AG04449 (cell line): ENCODE measurements at places on chromosomes 3 and 15.

DNA sequence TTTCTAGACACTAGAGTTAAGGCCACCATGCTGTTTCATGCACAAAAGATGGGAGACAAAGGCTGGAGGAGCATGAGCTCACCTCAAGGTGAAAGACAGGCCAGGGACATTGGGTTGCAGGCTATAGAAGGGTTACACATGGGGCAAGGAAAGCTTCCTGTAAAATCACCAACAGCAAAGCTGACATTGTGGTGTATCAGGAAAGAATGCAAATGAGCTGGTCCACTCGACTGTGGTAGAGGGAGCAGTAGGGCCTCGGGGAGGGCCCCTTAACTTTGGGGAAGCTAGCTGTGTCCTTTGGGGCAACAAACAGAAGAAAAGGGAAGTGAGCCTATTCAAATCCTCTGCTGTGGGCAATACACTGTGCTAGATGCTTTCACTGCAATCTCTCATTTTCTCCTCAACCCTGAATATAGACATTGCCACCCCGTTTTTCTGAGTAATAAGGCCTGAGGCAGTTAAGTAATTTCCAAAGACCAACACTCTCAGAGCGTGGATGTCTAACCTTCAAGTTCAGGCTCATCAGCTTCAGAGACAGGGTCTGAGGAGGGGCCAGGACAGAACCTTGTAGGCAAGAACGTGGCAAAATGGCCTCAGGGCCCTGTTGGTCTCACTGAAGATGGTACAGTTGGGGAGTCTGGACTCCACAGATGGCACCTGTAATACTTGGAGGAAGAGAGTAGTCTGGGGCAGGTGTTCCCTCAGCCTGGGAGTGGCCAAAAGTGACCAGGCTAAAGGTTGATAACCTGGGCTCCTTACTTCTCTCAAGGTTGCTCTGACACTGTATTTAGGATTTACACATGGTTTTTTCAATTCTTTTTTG, 24.1 kb downstream of the CX3CR1 start:
- no peak for DNase-seq

DNA sequence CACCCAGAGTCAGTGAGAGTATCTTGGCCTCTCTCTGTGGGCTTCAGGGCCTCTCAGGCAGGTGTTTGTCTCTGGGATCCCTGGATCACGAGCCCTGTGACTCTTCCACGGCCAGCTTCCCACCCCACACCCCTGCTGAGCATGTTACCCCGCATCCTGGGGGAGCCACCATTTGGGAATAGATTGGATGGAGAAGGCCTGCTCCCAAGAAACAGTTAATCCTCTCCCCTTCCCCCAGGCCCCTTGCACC, 15.5 kb upstream of the SRP14 start:
- no peak for DNase-seq

GRCh38 chr3:79018671-79019136, 749.1 kb downstream of the ROBO1 start:
- DNase-seq = no peak

DNA sequence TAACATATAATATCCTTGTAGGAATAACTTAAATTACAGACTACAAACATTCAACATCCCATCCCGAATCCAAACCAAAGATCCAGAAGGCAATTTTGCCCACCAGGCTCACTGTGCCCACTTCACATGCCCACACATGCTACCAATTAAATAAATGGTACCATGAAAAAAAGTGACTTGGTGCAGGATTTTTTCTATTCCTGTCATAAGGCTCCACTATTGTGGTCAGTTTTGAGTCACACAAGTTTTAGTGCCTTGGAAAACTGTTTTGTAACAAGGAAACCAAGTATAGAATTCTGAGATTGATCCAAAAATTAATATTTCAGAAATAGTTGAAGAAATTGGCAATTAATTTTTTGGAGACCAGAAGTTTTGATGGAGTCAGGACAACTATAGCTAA, 470.1 kb upstream of the THBS1 start:
- DNase-seq = no peak

GRCh38 chr3:46395210-46395661, 11.6 kb downstream of the CCR5AS start:
- no peak for DNase-seq

- no peak for DNase-seq
These were observed 11.1 kb downstream of the TRANK1 start for GRCh38 chr3:36933540-36934296.

- no peak for DNase-seq
These were observed 60.6 kb downstream of the USP8 start for GRCh38 chr15:50484781-50485180.

DNA sequence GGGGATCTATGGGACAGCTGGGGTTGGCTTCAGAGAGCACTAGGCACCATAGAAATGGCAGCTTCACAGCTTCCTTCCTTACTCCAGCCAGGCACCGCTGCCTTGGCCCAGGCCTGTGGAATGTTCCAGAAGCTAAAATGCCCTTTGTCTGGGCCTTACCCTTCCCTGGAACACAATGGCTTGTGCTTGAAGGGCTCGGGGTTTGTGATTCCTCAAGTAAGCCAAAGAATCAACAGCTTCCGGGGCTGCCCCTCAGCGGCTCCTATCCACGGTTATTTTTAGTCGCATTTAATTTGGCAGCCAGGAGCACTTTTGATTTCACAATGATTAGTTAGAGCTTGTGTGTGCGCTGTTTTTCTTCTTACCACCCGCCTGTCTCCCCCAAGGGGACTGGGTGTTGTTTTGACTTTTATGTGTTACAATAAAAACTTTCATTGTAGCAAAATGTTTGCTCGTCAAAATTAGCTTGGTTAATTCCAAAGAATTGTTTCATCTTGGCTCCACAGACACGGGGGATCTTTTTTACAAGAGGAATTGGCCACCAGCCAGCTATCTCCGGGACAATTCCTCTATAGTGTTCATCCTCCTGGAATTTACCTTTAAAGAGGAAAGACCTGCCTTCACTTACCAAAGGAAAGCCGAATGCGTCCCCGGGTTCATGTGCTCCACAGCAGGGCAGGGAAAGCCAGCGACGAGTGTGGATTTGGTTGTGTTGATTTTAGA, 73.8 kb downstream of the TLE3 start:
- DNase-seq = peak; percentile 28

DNA sequence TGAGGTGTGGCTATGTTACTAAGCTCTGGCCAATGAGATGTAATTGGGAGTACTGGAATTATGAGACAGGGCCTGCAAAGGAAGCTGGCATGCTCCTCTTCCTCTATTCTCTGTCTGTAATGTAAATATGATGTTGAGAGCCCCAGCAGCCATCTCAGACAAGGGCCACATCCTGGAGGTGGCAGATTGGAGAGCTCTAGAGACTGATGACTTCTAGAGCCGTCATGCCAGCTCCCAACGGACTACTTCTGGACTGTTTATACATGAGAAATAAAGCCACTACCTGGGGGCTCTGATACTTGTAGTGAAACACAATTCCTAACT, 19.7 kb downstream of the PLD1 start:
- no peak for DNase-seq

- DNase-seq = no peak
These were observed 88.7 kb downstream of the GABRG3 start for GRCh38 chr15:27059610-27060202.

GRCh38 chr3:136632625-136633081, 119.5 kb downstream of the STAG1 start:
- DNase-seq = no peak

DNA sequence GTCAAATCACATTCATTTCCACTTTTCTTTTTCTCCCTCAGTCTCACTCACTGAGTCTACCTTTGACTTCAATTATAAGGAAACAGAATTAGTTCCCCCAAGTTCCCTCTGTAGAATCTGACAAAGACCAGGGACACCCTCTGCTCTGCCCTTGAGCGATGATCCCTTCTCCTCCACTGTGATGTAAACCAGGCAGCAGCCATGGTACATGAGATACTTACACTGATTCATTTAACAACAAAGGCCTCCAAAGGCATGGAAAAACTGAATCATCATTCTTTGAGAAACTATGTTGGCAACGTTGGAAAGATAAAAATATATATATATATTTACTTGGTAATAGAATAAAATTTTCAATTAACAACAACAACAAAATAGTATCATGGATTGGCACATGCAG, 84.1 kb downstream of the P3H2 start:
- DNase-seq = no peak

DNA sequence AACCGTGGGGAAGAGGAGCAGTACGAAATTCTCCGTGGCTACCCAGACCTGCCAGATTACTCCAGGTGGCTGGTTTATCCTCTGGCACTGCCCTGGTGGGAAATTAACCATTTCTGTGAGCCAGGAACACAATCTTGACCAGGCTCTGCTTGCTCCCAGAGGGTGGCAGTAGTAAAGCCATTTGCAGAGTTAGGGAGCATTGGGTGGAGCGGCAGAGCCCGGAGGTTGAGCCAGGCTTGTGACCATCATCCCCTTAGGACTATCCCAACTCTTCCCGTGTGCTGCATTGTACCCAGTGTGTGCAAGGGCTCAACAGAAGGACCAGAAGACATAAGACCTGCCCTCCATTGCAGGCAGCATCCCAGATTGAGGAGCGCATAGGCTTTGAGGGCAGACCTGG, 5.3 kb downstream of the KNG1 start:
- DNase-seq = no peak

DNA sequence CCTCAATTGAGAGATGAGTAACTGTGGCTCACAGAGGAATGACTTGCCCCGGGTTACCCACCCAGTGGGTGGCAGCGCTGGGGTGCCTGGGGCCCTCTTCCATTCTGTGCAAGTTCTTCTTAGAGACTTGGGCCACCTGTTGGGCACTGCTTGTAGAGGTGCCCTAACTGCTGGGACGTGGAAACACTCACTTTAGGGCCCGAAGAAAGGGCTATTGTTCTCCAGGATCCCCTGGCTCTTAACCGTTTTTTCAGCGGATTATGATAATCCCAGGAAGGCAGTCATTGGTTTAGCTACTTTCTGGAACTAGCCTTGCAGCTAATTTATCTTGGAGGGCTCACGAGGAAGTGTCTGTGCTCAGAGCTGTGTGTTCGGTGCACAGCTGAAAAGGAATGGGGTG, 66.0 kb upstream of the GCNT3 start:
- DNase-seq = no peak

- no peak for DNase-seq
These were observed 176.1 kb downstream of the TCF12 start for GRCh38 chr15:57094321-57095257.

DNA sequence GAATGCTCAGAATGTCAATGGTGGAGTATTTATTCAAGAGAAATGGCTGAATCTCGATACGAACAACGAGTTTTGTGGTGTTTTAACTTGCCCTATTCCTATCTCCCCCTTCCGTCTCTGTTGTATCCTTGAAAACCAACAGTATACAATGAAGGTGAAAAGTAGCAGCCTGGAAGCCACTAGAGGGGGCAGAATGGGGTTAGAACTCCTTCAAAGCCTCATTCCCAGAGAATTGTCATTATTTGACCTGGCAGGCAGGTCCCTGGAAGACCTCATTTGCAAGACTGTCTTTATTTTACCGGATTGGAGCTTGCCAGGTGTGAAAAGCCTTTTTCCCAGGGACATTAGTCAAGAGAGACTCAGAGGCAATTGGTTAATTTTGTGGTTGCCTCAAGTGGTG, 139.4 kb downstream of the LRRC28 start:
- DNase-seq = no peak

DNA sequence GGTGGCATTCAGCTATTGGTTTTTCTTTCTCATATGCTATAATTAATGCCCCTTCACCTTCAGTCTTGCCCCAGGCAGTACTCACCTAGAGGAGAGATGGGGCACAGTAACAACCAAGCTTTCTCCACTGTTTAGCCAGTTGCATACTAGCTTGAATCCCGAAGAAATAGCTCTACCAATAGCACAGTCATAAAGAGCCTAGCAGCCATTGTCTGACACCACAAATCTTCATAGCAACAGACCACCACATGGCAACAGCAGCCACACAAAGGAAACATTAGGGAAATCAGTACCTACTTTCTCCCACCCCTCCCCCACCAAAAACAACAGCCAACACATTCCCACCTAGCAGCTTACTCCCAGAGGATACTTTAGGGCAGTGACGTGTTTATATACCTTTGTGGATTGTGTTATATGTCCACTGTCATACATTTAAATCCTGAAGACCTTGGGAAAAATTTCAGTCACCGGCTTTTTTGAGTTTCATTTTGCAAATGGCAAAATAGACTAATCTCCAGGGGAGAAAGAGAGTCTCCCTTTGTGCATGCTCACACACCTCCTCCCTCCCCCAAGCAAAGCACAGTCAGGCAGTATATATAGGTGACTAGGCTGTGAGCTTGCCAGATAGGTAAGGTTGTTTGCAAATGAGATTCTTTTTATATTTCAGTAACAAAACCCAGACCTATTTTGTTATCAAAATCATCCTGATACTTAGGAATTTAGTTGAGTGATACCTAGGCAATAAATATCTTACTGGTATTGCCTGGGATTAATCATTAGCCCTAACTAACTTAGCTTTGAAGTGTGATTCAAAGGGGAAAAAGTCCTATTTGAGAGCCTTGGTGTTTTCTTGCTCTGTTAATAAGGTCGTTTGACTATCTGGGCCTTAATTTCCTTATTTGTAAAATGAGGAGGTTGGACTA, 140.6 kb downstream of the RBPMS2 start:
- no peak for DNase-seq
